ENCODE measurements at places on chromosomes 1 and 21. TPM values are rescaled to one million over a fixed set of nuclear protein-coding genes. Genes with fewer than 3 reads are reported as not detected.
A peak's percentile ranks its signal among the peaks of the same experiment; 100 is the strongest.

GRCh38 chr1:90335558-90335957, 340.6 kb downstream of the ZNF326 start:
- no peak overlapping the region for H3K4me3 ChIP-seq
- H3K4me1 ChIP-seq: no peaks in the 10 kb centered on the region
- no peak overlapping the region for H3K27ac ChIP-seq
- no peaks in the 10 kb centered on the region for H3K27me3 ChIP-seq
- H3K36me3 ChIP-seq: no peaks in the 10 kb centered on the region

DNA sequence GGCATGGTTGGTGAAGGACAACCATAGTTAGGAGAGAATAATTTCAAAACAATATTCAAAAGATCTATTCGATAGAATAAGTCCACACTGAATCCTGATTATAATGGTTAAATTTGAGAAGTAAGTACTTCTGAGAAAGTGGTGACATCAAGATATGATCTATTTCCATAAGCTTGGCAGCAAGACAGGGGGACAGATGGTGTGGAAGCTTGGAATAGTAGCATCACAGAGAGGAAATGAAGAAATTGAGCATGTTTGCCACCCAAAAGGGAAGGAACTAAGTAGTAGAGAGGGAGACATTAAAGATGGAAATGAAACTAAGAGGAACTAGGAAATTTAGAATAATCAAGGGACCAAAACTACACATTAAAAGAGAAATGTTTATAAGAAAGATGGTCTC, 94.5 kb downstream of the OLFM3 start:
- no peak overlapping the region for H3K27ac ChIP-seq
- no peaks in the 10 kb centered on the region for H3K36me3 ChIP-seq

- no peak overlapping the region for H3K27ac ChIP-seq
- no peaks in the 10 kb centered on the region for H3K27me3 ChIP-seq
- no peak for DNase-seq
- no peak overlapping the region for H3K4me3 ChIP-seq
- no peaks in the 10 kb centered on the region for H3K4me1 ChIP-seq
- no peaks in the 10 kb centered on the region for H3K36me3 ChIP-seq
Observed at GRCh38 chr1:55636696-55637095, 421.5 kb upstream of the USP24 start.

DNA sequence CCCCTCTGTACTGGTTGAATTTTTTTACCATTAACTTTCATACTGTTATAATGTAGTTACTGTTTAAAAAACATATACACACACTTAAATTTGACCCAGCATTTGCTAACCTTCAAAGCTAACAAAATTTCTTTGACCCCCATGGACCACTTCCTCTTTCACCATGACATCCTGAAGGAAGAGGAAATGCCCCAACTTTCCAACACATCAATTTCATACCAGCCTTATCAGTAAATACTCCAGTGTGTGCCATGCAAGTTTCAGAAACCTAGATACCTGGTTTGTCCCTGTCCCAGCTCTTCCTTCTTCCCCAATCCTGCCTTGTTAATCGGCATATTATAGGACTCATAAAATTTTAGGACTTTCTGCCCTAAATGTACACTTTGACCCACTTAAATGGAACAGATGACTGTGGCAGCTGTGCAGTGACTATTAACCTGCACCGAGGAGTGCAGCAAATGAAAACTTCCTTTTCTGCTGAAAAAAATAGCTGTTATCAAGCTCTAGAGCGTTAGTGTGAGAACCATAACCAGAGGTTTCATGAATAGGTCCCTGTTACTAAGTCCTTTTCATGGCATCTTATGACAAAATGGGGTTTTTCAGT, 54.1 kb downstream of the DTL start:
- peaks cover 16% of the 10 kb centered on the region for H3K4me1 ChIP-seq
- no peaks in the 10 kb centered on the region for H3K36me3 ChIP-seq
- no peak overlapping the region for H3K4me3 ChIP-seq
- no peaks in the 10 kb centered on the region for H3K27me3 ChIP-seq
- DNase-seq: no peak

GRCh38 chr1:184838504-184838951, 83.9 kb upstream of the EDEM3 start:
- H3K27me3 ChIP-seq: no peaks in the 10 kb centered on the region
- peak overlapping the region; percentile 84 for H3K27ac ChIP-seq
- H3K36me3 ChIP-seq: no peaks in the 10 kb centered on the region
- peaks cover 45% of the 10 kb centered on the region for H3K4me1 ChIP-seq
- peak overlapping the region; percentile 13 for H3K4me3 ChIP-seq

- H3K27ac ChIP-seq: no peak overlapping the region
- no peaks in the 10 kb centered on the region for H3K27me3 ChIP-seq
- H3K4me3 ChIP-seq: no peak overlapping the region
- no peaks in the 10 kb centered on the region for H3K4me1 ChIP-seq
- H3K36me3 ChIP-seq: no peaks in the 10 kb centered on the region
Observed at GRCh38 chr21:40134731-40135492, 267.7 kb downstream of the PCP4 start.

Gene GJB3
- not detected for total RNA-seq

Gene TAL1
- 4.0 TPM for total RNA-seq

Gene OR2G6
- not detected for total RNA-seq

Data from esophagus muscularis mucosa (tissue), 4 donors.